Stimulated activated CD8-positive, alpha-beta memory T cell treated with anti-CD3 and anti-CD28 coated beads, Interleukin-4, amount 100 ng/mL, for 1 hour (primary cell): ENCODE measurements at places on chromosomes 2 and 18.

- no peak for DNase-seq
These were observed 820 bp upstream of the MATN3 start for GRCh38 chr2:20013126-20013849.

- DNase-seq: no peak
These were observed 38.7 kb downstream of the TTC39C start for GRCh38 chr18:24053211-24053610.

- DNase-seq: no peak
These were observed 83.3 kb upstream of the EPB41L5 start for GRCh38 chr2:119929537-119929936.

- no peak for DNase-seq
These were observed 54.9 kb downstream of the PRKRA start for GRCh38 chr2:178395941-178396570.

- DNase-seq: no peak
These were observed 9.2 kb upstream of the CDKL4 start for GRCh38 chr2:39252888-39253518.

- no peak for DNase-seq
These were observed 238.5 kb upstream of the RGPD4 start for GRCh38 chr2:107588181-107588580.

DNA sequence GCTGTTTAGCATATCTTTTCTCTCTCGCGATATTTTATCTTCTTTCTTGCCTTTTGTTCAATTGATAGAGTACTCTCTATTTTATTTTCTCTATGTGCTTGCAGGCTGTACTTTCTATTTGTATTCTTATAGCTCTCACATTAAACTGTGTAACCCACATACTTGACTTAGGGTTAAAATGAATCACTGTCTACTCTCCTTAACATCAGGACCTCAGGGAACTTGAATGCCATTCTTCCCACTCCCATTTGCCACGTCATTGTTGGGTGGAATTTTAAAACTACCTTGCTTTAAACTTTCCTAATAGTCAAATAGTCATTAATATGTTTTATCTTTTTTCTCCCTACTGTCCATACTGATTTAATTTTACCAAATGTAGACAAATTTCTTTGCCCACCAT lies 269.7 kb downstream of the ALPK2 start:
- no peak for DNase-seq

GRCh38 chr2:180012523-180012922 lies 5.4 kb upstream of the CWC22 start:
- no peak for DNase-seq

DNA sequence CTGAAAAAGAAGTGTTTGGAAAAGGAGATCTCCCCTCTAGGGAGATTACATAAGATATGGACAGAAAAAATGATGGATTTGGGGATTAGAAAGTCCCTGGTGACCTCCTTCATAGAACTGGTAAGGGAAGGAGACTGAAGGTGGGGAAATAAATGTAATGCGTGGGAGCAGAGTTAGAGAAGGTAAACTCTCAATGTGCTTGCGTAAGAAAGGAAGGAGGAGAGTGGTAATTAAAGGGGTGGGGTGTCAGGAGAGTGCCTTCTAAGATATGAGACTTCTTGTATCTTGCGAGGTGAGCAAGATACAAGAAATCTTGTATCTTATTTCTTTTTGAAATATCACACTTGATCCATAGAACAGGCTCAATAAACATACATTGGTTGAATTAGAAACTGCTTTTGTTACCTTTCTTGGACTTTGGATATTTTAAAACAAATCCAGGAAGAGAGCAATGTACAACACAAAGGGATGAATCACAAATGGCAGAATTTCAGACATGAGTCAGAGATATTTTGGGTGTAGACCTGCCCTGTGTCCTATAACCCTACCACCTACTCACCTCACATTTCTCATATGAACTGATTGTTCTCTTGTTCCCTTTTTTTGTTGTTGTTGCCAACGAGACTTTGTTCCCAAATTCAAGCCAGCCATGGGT lies 342.4 kb downstream of the INSIG2 start:
- DNase-seq: no peak

DNA sequence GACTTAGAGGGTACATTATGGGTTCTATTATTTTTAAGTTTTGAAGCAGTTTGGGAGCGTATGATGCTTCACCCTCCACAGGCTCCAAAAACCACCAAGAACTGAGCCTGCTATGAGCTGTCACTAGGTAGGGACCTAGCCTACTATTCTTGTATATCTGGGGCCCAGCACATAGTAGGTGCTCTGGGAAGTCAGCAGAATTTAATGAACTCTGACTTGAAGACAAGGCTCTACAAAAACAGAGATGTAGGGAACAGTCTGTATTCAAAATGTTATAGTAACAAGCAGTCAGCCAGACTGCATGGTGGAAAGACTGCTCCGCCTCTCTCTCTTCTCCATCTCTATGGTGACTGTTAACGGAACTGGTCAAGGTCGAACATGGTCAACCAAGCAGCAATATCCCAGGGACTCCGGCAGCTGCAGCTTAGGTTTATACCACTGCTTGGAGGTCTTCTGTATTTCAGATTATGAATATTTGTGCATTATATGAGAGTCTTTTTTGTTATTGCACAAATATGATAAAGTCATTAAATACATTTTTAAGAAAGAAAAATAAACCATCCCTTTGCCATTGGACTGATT lies 22.2 kb upstream of the YWHAQ start:
- DNase-seq: no peak

- no peak for DNase-seq
These were observed 200.2 kb downstream of the RAD51AP2 start for GRCh38 chr2:17318013-17318412.

DNA sequence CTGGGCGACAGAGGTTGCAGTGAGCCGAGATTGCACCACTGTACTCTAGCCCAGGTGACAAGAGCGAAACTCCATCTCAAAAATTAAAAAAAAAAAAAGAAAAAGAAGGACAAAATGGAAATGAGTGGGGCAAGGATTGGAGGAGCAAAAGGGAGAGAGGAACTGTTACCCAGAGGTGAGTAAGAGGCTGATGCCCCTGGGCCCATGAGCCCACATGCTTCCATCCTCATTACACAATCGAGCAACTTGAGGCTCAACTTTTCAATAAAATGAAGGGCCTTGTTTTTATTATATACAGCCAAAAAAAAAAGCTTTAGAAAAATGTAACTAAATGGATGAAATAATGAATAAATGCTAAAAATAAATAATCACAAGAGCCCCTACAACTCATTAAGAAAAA lies 91.7 kb upstream of the YWHAQ start:
- no peak for DNase-seq

GRCh38 chr2:9761577-9761976 lies 81.7 kb upstream of the TAF1B start:
- no peak for DNase-seq
